ENCODE measurements at places on chromosomes 13 and 19.

- peak; percentile 4 for DNase-seq
These were observed 56.6 kb downstream of the FRY start for GRCh38 chr13:32087955-32088747.

DNA sequence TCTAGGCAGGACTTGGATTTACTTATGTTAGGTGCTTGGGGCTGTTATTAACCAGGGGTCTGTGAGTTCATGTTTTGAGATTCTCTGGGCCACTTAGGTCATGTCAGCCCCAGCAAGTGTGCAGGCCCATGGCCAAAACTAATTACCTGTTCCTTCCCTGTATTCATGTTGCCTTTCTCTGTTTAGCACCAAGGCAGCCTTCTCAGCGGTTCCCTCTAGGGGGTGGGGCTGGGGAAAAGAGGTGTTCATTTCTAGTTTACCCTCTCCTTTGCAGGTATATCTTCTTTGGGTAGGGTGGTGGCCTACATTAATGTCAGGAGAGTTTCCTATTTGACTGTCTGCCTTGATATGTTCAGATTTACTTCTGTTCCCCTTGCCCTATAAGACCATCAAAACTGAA is 61.7 kb downstream of the PDS5B start:
- DNase-seq = no peak

DNA sequence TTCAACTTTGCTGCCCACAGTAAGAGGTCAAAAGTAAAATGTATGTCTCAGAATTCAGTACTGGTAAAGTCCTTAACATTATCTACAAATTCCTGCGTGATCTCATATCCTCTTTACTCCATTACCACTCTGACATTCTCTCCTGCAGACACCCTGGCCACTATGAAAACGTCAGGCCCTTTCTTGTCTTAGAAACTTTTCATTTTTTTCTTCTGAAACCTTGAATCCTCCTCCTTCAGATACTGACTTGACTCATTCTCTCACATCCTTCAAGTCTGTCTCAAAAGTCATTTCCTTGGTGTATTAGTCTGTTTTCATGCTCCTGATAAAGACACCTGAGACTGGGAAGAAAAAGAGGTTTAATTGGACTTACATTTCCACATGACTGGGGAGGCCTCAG is 262.3 kb downstream of the POU4F1 start:
- DNase-seq = no peak

DNA sequence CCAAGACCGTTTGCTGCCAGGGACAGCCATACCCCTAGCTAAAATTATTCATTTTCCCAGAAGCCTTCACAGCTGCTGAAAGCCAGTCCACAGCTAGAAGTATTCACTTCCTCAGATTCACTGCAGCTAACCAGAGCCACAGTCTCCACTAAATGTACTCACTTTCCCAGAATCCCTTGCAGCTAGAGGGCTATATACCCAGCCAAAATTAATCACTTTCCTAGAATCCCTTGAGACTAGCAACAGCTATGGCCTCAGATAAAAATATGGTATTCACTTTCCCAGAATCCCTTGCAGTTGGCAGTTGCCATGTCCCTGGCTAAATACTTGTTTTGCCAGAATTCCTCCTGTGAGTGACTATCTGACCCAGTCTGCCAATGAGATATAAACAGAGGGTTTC is 13.8 kb upstream of the MEIS3 start:
- peak; percentile 48 for DNase-seq

DNA sequence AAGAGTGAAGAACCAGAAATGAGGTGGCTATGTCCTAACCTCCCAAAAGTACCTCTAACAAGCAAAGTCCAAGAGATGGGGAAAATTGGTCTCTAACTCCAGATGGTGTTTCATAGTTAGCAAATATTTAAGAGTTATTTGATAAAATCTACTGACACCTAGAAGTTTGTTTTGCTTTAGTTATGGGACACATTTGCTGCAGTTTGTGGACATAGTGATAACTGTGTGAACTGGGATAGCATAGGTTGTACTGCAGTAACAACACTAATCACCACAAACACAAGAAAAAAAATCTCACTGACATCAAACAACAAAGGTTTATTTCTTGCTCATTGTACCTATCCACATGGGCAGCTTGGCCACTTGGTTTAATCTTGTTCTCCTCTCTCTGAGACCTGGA is 965.0 kb upstream of the SPRY2 start:
- DNase-seq = no peak

DNA sequence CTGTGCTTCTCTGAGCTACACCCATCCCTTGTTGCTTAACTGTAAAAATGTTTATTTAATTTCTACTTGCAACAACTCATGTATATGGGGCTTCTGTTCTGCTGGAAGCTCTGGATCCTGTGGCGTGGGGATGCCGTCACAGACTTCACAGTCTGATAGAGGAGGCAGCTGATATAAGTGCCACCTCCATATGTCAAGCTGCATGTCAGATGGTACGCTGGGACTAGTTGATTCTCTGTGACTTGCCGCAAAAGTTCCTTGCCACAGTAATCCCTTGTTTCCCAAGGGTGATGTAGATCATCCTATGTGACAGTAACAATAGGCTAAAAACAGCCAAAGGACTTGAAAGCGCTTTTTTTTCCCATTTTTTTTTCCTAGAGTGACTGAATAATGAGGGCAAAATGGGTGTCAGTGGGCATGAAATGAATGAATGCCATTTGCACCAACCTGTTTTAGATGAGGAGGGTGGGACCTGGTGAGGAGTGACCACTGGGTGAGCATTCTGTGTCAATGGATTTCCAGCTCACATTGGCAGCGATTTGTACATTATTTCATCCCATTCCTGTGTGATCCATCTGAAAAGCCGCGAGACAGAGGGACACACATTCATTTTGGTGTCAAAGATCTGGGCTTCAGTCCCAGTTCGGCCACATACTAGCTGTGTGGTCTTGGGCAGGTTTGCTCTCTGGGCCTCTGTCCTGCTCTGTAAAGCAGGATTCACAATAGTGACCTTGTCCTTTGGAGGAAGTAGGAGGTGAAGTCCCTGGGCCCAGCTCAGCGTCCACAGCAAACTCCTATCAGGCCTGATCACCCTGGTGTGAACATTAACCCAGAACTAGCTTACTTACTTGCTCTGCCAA is 88.9 kb upstream of the RNF113B start:
- peak; percentile 45 for DNase-seq

- peak; percentile 20 for DNase-seq
These were observed 509 bp downstream of the TPP2 start for GRCh38 chr13:102597029-102597961.

GRCh38 chr19:57552432-57552831 is 7.2 kb downstream of the ZNF550 start:
- DNase-seq = no peak

GRCh38 chr13:44894001-44894770 is 95.1 kb downstream of the NUFIP1 start:
- no peak for DNase-seq
